ENCODE measurements at places on chromosomes 11 and 22. TPM values are rescaled to one million over a fixed set of nuclear protein-coding genes. Genes with fewer than 3 reads are reported as not detected.

UCP2 gene
- total RNA-seq, result 47.4 TPM

MS4A14 gene
- total RNA-seq, result not detected

KCNJ1 gene
- total RNA-seq, result not detected

TOLLIP gene
- total RNA-seq, result 36.3 TPM

MYEOV gene
- not detected for total RNA-seq

SYT12 gene
- 0.27 TPM for total RNA-seq

YPEL1 gene
- total RNA-seq, result 26.9 TPM

GGTLC2 gene
- not detected for total RNA-seq

AMOTL1 gene
- 89.6 TPM for total RNA-seq

RBMXL2 gene
- not detected for total RNA-seq

ELF5 gene
- total RNA-seq, result 1.4 TPM

OR4A16 gene
- total RNA-seq, result 4.2 TPM
